ENCODE measurements at places on chromosomes 1 and 21. TPM values are rescaled to one million over a fixed set of nuclear protein-coding genes. Genes with fewer than 3 reads are reported as not detected.

Gene TMPRSS15
- total RNA-seq, result not detected

Gene CDC42SE1
- total RNA-seq, result 66.2 TPM

Gene KLF18
- not detected for total RNA-seq

DNA sequence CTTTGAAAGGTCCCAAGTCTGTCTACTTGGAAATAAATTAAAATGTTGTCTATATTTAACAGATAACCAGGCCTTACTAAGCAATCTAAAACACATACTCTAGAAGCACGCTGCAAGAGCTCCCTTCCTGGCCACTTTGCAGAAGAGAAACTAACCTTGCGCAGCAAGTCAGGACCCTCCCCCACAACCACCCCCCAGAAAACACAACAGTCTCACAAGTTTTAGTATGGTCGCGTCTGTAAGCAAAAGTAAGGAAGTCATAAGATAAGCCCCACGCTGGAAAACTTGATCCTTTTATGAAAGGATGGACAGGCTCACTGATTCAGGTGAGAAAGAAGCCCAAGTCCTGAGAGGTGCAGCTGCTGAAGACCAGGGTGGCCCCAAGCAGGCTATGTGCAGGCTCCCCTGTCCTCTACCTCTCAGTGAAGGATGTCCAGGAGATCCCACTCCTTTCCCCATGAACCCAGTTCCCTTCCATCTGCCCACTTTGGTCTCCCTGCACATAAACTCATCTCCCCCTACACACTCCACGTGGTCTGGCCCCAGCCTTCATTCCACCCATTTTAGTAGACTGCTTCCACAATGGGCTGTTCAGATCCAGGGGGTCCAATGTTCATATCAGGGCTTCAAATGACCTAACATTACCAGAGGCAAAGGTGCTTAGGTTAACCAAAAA is 23.8 kb downstream of the HIVEP3 start:
- DNase-seq, result no peak
- no peak overlapping the region for H3K27ac ChIP-seq

DNA sequence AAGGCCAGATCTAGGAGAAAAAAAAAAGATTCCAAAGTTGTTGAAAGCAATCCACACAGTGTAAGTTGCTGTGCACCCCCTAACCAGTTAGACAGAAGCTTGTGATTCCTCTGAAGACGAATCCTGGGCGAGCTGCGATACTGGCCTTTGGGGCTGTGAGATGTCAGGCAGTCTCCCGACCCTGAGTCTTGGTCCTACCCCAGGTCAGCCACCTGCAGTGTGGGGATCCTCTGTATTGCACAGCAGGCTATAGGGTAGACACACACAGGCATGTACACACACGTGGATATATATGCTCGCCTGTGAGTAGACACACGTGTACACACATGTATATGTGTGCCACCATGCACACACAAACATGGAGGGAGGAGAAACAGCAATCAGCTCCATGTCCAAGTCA is 12.9 kb downstream of the ACTRT2 start:
- no peaks in the 10 kb centered on the region for H3K27me3 ChIP-seq
- no peak overlapping the region for H3K27ac ChIP-seq
- no peak for DNase-seq
- H3K4me3 ChIP-seq, result no peak overlapping the region
- H3K36me3 ChIP-seq, result no peaks in the 10 kb centered on the region

DNA sequence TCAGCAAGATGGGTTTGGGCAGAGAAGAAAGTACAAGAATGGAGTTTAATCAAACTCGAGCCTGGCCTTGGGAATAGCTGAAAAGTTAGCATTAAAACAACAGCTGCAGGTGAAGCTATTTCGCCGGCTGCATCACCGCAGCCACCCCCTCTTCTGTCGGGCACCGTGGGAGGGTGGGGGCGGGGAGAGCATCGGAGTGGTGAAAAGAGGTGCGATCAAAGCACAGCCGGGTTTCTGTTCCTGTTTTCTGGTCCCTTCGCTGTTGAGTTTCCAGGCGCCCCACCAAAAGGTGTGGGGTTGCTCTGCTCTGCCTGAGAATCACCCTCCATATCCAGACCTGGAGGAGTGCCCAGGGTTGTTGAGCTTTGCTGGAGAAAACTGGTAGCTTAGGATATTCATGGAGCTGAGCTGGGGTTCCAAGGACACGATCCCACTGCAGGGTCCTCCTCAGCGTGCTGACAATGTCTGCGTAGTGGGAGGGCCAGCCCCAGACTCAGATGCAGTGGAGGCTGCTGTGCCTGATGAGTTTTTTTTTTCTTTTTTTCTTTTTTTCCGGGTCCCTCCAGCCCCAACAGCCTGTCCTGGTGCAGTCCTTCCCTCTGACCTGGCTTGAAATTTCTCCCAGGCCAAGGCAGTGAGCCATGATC is 127.5 kb upstream of the C1orf174 start:
- H3K27me3 ChIP-seq, result no peaks in the 10 kb centered on the region
- H3K4me3 ChIP-seq, result no peak overlapping the region
- DNase-seq, result no peak
- H3K36me3 ChIP-seq, result no peaks in the 10 kb centered on the region
- H3K4me1 ChIP-seq, result no peaks in the 10 kb centered on the region
- H3K27ac ChIP-seq, result no peak overlapping the region

- no peak overlapping the region for H3K4me3 ChIP-seq
- H3K27me3 ChIP-seq, result no peaks in the 10 kb centered on the region
- H3K4me1 ChIP-seq, result no peaks in the 10 kb centered on the region
- peaks cover 20% of the 10 kb centered on the region for H3K36me3 ChIP-seq
- H3K27ac ChIP-seq, result no peak overlapping the region
Observed at GRCh38 chr1:223000632-223001031, 142.4 kb downstream of the TLR5 start.
